ENCODE measurements at places on chromosomes 2 and 18. TPM values are rescaled to one million over a fixed set of nuclear protein-coding genes. Genes with fewer than 3 reads are reported as not detected.
A peak's percentile ranks its signal among the peaks of the same experiment; 100 is the strongest.

- H3K4me1 ChIP-seq: no peaks in the 10 kb centered on the region
- no peak for DNase-seq
- H3K4me3 ChIP-seq: no peak overlapping the region
Measured at GRCh38 chr2:109525836-109526235, 87.9 kb downstream of the SEPTIN10 start.

DNA sequence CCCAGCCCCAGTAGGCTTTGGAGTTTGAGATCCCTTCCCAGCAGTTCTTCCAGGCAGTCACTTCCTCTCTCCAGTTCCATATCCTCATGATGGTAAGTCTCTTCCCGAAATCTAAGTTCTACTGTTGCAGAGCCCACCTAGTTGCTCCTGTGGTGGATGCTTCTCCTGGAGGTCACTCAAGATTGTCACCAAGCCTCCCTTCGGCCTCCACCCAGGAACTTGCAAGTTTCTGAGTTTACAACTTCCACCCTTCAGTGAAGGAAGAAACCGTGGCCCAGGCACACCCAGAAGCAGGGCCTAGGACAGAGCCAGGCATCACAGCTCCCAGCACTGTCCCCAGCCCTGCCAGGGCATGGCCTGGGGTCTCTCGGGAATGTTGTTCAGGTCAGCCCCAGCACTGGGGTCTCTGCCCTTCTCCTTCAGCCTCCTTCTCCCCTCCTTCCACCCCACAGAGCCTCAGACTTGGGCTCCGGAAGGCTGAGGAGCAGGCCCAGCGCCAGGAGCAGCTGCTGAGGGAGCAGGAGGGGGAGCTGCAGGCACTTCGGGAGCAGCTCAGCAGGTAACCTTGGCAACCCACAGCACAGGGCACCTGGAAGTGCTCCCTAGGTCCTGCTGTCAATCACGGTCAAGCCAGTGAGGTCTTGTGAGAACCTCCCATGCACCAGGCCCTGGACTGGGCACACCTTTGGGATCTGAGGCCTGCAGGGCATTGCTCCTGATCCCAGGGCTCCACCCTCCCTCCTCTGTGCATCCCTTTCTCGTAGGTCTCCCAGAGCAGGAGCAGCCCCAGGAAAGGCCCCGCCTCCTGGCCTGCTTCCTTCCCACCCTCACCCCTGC, 7.1 kb downstream of the RUFY4 start:
- no peaks in the 10 kb centered on the region for H3K27me3 ChIP-seq
- H3K4me1 ChIP-seq: no peaks in the 10 kb centered on the region
- no peaks in the 10 kb centered on the region for H3K36me3 ChIP-seq
- DNase-seq: peak; percentile 54

The COL6A3 gene
- 103 TPM for total RNA-seq

- no peaks in the 10 kb centered on the region for H3K4me1 ChIP-seq
- DNase-seq: no peak
- H3K36me3 ChIP-seq: no peaks in the 10 kb centered on the region
Measured at GRCh38 chr18:7848054-7848412, 280.9 kb downstream of the PTPRM start.

The ZSWIM2 gene
- total RNA-seq: not detected

DNA sequence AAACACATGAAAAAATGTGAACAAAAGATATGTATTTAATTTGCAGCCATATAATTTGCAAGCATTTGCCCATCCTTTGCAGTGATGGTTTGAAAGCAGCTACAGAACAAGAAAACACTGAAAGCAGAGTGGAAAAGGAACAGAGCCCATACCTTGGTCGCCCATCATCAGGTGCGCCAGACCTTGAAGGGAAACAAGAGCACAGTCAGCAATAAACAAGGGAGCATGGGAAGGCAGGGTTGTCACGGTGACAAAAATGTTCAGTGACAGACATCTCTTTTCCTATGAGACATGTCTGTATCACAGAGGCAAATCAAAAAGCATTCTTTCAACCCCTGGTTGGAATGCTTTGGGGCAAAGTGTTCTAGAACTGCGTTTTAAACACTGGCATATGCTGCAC, 109.4 kb downstream of the NRXN1 start:
- no peaks in the 10 kb centered on the region for H3K36me3 ChIP-seq
- no peaks in the 10 kb centered on the region for H3K4me1 ChIP-seq
- H3K27ac ChIP-seq: no peak overlapping the region
- no peaks in the 10 kb centered on the region for H3K27me3 ChIP-seq

DNA sequence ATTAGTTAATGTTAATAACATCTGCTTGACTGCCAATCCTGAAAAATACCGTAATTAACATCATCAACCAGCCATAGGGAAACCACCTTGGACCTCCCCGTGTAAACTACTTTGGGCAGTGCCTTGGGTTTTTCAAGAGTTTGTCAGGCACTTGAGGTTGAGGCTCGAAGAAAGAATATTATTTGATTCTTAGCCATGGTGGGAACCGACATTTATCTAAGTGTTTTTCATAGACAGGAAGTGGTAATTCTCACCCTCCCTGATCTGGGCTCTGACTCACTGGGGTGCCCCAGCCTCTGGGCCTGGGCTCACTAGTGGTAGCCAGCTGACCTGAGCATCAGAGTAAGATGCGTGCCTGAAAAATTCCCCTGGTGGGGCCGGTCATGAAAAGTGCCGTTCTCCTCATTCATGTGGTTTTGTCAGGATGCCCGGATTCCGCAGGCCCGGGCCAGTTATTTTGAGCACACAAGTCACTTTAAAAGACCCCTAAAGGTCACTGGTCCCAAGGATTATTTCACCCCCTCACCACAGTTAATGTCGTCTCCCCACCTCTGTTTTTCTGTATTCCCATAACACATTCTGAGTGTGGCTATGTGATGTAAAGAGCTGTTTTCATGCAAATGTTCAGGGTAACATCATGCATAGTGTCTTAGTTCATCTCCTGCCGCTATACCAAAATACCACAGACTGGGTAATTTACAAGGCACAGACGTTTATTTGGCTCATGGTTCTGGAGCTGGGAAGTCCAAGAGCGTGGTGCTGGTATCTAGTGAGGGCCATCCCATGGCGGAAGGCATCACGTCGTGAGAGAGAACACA, 21.6 kb upstream of the SPATA3 start:
- no peaks in the 10 kb centered on the region for H3K4me1 ChIP-seq
- peak; percentile 55 for DNase-seq
- H3K36me3 ChIP-seq: no peaks in the 10 kb centered on the region
- no peak overlapping the region for H3K4me3 ChIP-seq
- no peaks in the 10 kb centered on the region for H3K27me3 ChIP-seq

The FRZB gene
- 1.8 TPM for total RNA-seq

GRCh38 chr2:7060156-7060555, 142.9 kb downstream of the RNF144A start:
- H3K36me3 ChIP-seq: no peaks in the 10 kb centered on the region
- DNase-seq: no peak
- H3K27me3 ChIP-seq: no peaks in the 10 kb centered on the region

DNA sequence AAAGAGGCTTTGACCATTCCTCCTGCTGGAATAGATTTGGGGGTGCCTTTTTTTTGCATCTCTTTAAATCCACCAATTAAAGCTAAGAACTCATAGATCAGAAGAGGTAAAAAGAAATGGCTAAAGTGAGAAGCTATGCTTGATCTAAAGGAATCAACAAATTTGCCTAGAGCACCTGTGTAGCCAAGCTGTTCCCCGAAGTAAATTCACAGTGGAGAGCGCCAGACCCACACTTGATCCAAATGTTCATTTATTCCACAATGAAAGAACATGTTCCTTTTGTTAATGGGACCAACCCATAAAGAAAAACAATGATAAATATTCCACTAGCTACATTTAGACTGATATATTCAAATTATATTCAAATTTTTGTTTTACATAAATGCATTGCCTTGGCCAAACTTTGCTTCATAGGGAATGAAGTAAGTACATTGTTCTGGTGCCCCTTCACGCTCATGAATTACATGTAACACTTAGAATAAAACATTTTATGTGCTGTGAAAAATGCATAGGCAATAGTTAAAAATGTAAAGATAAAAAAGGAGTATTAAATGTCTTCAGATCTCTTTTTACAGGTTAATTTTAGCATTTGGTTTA, 167.4 kb downstream of the PKP4 start:
- H3K36me3 ChIP-seq: peaks cover 26% of the 10 kb centered on the region
- DNase-seq: no peak
- no peak overlapping the region for H3K4me3 ChIP-seq
- H3K27me3 ChIP-seq: no peaks in the 10 kb centered on the region
- no peak overlapping the region for H3K27ac ChIP-seq

- peak overlapping the region; percentile 37 for H3K27ac ChIP-seq
- H3K4me3 ChIP-seq: no peak overlapping the region
- DNase-seq: peak; percentile 82
- no peaks in the 10 kb centered on the region for H3K27me3 ChIP-seq
Measured at GRCh38 chr2:42917425-42917927, 125.1 kb upstream of the HAAO start.

DNA sequence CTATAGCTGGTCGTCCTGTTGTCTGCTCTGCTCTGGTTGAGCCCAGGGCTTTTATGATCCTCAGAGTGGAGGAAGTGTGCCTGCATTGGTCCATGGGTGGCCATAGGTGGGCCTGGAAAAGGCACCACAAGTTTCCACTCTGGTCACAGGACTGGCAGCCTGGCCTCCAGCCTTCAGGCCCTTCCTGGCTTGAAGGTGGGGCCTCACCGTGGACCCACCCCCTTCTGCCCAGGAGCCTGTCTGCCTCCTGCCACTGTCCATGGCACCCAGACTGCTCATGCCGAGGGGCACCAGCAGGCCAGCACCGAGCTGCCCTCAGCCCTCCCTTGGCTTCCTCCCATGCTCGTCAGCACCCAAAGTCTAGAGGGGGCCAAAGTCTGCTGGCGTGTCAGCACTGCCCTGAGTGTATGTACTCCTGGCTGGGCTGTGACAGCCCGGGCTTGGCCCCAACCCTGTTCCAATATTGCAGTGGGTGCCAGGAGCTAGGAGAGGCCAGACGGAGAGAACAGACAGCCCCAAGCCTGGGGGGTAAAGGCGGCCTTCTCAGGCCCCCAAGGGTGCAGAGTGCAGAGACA, 529.4 kb downstream of the DCC start:
- H3K27ac ChIP-seq: no peak overlapping the region
- H3K27me3 ChIP-seq: no peaks in the 10 kb centered on the region
- no peak for DNase-seq
- no peaks in the 10 kb centered on the region for H3K4me1 ChIP-seq
- H3K36me3 ChIP-seq: no peaks in the 10 kb centered on the region
- no peak overlapping the region for H3K4me3 ChIP-seq

The NEU2 gene
- total RNA-seq: not detected

The DPYSL5 gene
- not detected for total RNA-seq

The GCG gene
- not detected for total RNA-seq

The PIEZO2 gene
- total RNA-seq: 3.0 TPM

The CHRND gene
- total RNA-seq: 0.19 TPM

The SLC25A12 gene
- 106 TPM for total RNA-seq

GRCh38 chr2:238528953-238529781, 102.4 kb downstream of the ASB1 start:
- H3K27ac ChIP-seq: no peak overlapping the region
- H3K36me3 ChIP-seq: no peaks in the 10 kb centered on the region
- no peak for DNase-seq
- H3K27me3 ChIP-seq: no peaks in the 10 kb centered on the region
- H3K4me1 ChIP-seq: no peaks in the 10 kb centered on the region

- H3K27me3 ChIP-seq: peaks cover 3% of the 10 kb centered on the region
- H3K4me3 ChIP-seq: no peak overlapping the region
- H3K36me3 ChIP-seq: no peaks in the 10 kb centered on the region
- peaks cover 22% of the 10 kb centered on the region for H3K4me1 ChIP-seq
Measured at GRCh38 chr2:232387451-232388171, 9.1 kb downstream of the ALPP start.

GRCh38 chr18:27411911-27412310, 226.8 kb upstream of the CHST9 start:
- H3K4me1 ChIP-seq: no peaks in the 10 kb centered on the region
- H3K27me3 ChIP-seq: no peaks in the 10 kb centered on the region
- H3K36me3 ChIP-seq: no peaks in the 10 kb centered on the region
- no peak overlapping the region for H3K4me3 ChIP-seq

- no peaks in the 10 kb centered on the region for H3K36me3 ChIP-seq
- no peak overlapping the region for H3K27ac ChIP-seq
- DNase-seq: no peak
- H3K27me3 ChIP-seq: no peaks in the 10 kb centered on the region
- H3K4me3 ChIP-seq: no peak overlapping the region
- H3K4me1 ChIP-seq: no peaks in the 10 kb centered on the region
Measured at GRCh38 chr2:54568876-54569321, 112.8 kb downstream of the SPTBN1 start.

The BOK gene
- total RNA-seq: 25.7 TPM

DNA sequence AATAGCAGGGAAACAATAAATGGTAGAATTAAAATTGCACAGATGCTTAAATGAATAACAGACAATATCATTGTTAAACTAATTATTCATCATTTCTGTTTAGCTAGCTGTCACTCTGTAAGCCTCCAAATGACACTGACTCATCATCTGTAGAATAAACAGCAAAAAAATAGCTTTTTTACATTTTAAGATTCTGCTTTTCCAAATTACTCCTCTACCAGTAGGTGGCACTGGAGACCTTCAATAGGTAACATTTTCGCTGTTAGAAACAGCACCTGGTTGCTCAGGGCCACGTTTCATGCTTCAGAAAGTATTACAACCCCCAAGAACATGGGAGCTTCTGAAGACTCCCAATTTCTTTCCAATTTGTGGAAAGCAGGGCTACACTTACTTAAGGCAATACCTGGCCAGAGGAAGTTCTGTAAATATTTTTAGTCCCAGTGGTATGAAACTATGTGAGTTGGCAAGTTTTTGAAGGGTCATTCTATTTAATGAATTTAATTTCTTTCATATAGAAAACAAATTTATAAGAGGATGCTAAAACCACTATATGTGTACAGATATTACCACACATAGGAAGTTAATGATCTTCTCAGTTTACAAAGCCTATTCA, 45.4 kb downstream of the TTN start:
- peaks cover 99% of the 10 kb centered on the region for H3K36me3 ChIP-seq
- no peak overlapping the region for H3K27ac ChIP-seq
- no peak for DNase-seq
- H3K27me3 ChIP-seq: no peaks in the 10 kb centered on the region
- H3K4me3 ChIP-seq: no peak overlapping the region

GRCh38 chr2:207143215-207144172, 22.3 kb downstream of the KLF7 start:
- H3K27ac ChIP-seq: peak overlapping the region; percentile 88
- peak overlapping the region; percentile 16 for H3K4me3 ChIP-seq
- peak; percentile 94 for DNase-seq
- no peaks in the 10 kb centered on the region for H3K4me1 ChIP-seq
- no peaks in the 10 kb centered on the region for H3K27me3 ChIP-seq
- peaks cover 9% of the 10 kb centered on the region for H3K36me3 ChIP-seq

DNA sequence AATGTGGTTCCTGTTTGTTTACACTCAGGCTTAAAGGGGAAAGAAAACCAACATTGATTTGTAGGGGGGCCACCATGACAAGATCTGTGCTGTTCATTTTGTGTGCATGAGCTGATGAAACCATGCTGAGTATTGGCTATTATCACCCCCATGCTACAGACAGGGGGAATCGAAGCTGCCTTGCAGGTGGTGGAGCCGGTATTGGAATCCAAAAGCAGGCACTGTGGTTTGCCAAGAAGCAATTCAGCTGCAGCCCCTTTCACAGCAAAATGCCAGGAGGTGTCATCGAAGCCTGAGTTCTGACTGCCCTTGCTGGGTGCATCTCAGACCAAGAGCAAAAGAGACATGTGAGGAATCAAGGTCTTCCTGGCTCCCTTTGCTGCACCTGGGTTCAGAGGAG, 221.9 kb downstream of the UXS1 start:
- no peak for DNase-seq
- H3K27me3 ChIP-seq: no peaks in the 10 kb centered on the region
- H3K36me3 ChIP-seq: no peaks in the 10 kb centered on the region
- H3K4me1 ChIP-seq: no peaks in the 10 kb centered on the region

- H3K27me3 ChIP-seq: no peaks in the 10 kb centered on the region
- no peak overlapping the region for H3K27ac ChIP-seq
- no peak overlapping the region for H3K4me3 ChIP-seq
- no peaks in the 10 kb centered on the region for H3K36me3 ChIP-seq
- no peak for DNase-seq
- H3K4me1 ChIP-seq: peaks cover 20% of the 10 kb centered on the region
Measured at GRCh38 chr18:58335821-58336220, 291.8 kb downstream of the NEDD4L start.

All from right atrium auricular region (tissue), 2 donors.